ENCODE measurements at places on chromosomes 5 and 9.

GRCh38 chr5:126837906-126838539, 61.1 kb downstream of the LMNB1 start:
- DNase-seq: no peak

GRCh38 chr5:173884402-173885053, 3.6 kb upstream of the CPEB4 start:
- no peak for DNase-seq

GRCh38 chr5:133290669-133291240, 238.9 kb downstream of the HSPA4 start:
- no peak for DNase-seq

DNA sequence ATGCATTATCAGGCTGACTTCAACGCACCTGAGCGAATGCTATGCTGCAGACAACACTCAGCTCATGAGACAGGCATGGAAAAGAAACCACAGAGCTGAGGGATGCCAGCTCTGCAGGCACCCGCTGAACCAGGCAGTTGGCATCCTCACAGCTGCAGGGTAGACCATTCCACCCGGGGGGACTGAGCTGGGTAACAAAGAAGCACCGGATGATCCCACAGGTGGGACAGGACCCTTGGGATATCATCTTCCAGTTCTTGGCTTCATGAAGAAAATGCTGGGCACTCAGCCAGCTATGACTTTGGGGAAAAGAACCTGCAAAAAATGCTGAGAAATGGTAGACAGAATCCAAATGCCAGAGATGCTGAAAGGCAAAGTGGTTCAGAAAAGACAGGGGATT, 9.6 kb downstream of the EPB41L4B start:
- DNase-seq: no peak

GRCh38 chr5:135327429-135328127, 71.5 kb downstream of the MACROH2A1 start:
- no peak for DNase-seq

GRCh38 chr9:136048560-136049411, 46.3 kb downstream of the NACC2 start:
- no peak for DNase-seq

DNA sequence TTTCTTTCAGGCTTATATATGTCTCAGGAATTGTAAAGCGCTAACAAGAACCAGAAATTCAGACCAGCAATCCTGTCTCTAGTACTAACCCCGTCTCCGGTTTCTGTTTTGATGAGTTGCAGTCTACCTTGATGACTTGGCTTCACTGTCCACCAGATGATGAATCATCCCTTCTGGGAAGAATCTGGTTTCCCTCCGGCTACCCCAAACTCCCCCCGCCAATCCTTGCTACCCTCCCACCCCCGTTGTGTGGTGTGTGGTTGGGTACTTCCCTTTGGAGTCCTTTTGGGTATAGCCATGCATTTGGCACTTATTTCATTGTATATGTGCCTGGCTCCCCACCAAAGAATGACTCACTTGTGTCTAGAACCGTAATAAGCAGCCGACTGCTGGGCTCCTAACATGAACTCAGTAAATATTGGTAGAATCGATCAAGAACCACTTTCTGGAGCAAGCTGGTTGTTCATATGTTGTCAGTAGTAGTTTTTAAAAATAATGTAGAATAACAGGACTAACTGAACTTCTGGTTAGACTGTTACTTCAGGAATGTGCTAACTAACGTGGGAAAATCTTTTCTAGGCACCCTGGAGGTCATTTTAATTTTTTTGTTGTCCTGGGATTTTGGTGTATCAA, 8.3 kb upstream of the TGFBI start:
- peak; percentile 89 for DNase-seq

- DNase-seq: no peak
These were observed 22.7 kb downstream of the JADE2 start for GRCh38 chr5:134547999-134548658.

DNA sequence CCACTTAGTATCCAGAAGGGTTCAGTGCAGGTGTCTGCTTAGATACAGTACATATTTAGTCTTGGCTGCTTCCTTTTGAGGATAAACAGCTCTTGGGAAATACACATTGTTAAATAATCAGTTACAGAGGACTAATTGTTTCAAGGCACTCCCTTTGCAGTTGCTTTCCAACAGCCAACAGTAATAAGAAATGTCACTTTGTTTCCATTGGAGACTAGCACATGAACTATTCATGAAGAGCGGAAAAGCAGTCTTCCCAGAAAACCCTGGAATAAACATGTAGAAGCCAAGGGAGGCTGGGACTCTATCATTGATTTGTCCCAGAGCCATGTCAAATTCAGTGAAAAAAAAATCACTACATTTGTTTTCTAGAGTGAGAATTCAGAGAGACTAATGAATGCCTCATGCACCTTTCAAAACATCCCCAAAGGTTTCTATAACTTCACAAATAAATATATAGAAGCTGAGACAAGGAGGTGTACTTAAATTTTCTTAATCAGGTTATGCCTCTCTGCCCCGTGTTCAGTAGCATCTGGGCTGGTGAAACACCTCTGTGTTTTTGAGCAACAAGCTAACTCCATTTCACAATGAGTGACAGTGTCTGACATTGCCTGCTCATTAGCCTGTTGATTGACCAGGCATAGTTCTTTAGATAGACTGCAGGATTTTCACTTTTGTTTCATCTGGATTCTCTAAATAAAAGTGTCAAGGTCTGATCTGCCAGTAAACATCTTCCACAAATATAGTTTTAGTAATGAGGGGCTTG, 271.5 kb downstream of the ARRDC3 start:
- peak; percentile 36 for DNase-seq

DNA sequence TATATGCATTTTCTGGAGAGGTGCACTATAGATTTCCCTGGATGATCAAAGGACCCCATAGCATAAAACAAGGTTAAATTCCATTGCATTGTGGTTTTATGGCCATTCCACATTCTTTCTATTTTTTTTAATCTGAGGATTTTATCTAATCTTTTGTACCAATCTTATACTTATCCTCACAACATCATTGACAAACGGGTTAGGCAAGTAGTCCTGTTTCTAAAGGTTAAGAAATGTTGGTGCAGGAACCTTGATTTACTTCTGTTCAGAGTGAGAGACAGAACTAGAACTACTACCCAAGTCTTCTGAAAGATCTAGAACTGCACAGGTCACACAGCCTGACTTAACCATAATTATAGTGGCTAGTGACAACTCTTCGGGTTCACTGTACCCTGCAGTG, 5.7 kb upstream of the DAB2 start:
- DNase-seq: no peak

- peak; percentile 68 for DNase-seq
These were observed 780 bp downstream of the RNU6ATAC start for GRCh38 chr9:134163371-134164196.

DNA sequence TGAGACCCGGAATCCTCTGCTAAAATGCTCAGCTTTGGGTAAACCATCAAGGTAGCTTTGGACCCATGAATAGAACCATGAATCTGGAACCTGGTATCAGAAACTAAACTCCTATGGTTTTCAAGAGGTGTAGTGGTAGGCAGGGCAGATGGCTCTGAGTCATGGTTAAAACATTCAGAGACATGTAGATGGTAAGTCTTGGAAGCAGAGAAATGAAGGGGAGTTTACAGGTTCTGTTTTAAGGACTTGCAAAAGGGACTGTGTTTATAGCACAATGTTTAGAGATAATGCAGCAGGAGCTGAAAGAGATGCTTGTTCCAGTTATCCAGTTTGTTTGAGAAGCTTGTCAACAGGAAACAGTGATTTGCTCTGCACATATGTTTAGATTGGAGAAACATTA, 36.0 kb upstream of the FBN2 start:
- no peak for DNase-seq

DNA sequence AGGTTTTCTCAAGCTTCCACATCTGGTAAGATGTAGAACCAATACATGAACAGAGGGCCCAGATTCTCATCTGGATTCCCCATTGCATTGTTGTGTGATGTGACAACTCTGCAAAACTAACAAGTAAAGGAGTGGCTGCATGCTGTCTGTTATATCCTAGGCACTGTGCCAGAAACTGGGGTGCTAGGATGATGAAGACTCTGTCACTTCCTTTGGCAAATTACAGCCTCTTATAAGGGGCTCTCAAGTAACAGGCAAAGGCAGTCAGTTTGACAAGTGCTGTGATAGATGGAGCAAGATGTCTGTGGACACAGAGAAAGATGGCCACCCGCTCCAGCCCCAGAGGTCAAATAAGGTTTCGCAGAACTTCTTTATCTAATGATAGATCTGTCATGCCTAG, 115.7 kb downstream of the PAPPA start:
- no peak for DNase-seq

DNA sequence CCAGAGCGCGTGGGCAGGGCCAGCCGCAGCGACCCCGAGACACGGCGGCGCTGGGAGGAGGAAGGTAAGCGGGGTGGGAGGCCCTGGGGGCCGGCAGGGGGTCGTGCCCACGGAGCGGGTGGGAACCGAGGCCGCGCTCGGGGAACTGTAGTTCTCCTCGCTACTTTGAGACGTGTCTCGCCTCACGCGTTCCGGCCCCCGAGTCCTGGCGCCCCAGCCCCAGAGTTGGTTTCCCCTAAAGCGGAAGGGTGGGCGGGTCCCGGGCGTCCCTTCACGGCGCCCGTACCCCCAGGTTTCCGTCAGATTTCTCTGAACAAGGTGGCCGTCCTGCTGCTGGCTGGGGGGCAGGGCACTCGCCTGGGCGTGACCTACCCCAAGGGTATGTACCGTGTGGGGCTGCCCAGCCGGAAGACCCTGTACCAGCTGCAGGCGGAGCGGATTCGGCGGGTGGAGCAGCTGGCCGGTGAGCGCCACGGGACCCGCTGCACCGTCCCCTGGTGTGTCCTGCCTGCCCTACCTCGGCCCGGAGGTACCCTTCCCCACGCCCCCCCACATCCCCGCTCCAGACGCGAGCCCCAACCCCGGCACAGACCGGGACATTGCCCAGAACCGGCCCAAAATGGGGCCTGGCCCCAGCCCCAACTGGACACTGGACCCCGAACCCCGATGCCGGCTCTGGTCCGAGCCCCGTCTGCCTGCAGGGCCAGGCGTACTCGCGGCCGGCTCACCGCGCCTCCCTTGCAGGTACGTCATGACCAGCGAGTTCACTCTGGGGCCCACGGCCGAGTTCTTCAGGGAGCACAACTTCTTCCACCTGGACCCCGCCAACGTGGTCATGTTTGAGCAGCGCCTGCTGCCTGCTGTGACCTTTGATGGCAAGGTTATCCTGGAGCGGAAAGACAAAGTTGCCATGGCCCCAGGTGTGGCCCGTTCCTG, 709 bp downstream of the UAP1L1 start:
- DNase-seq: peak; percentile 30

DNA sequence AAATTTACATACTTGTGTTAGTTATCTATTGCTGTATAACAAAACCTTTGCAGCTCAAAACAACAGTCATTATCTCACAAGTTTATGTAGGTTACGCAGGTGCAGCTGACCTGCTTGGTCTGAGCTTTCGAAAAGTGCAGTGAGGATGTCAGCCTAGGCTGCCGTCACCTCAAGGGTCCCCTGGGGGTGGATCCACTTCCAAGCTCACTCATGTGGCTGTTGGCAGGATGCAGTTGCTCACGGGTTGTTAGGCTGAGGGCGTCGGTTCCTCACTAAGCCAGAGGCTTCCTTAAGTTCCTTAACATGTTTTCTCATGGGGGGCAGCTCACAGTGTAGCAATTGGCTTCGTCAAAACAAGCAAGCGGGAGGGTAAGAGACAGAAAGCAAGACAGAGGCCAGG, 139.8 kb downstream of the DOCK8 start:
- peak; percentile 28 for DNase-seq

GRCh38 chr5:168706655-168707069, 127.5 kb upstream of the PANK3 start:
- DNase-seq: peak; percentile 24

DNA sequence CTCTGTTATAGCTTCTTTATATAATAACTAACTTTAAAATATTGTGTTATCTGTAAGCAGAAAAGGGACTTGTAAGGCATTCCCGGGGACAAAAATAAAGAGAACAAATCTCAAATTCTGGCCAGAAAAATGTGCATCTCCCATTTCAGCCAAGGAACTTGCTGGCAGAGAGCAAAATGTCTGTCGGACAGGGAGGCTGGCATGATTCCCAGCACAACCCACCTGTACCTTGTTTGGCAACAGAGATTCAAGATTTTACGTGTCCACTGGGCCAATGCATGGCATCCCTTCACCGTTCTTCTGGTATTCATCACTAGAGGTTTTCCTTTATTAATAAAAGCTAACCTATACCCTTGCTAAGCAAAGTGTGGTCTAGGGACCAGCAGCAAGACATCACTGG, 566.6 kb downstream of the PSAT1 start:
- DNase-seq: no peak

DNA sequence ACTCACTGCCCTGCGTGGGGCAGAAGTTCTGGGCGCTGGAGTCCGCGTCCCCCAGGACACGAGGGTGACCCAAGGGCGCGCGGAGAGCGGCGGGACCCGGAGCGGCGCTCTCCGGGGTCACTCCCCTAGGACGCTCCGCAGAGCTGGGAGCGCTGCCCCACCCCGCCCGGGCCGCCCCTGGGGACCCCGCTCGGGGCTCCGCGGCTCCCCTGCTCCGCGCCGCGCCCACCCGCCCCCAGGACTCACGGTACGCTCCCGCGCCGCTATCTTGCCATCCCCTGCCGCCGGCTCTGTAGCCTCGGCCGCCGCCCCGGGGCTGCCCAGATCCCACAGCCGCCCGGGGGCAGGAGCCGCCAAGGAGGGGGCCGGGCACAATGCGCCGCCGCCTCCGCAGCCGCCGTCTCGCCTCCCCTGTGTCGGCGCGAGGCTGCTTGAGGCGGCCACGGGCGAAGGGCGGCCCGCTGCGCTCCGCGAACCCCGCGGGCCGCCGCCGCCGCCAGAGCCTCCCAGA, 303 bp downstream of the LIFR start:
- DNase-seq: peak; percentile 3

- no peak for DNase-seq
These were observed 73.9 kb downstream of the FOXD1 start for GRCh38 chr5:73374520-73375190.

DNA sequence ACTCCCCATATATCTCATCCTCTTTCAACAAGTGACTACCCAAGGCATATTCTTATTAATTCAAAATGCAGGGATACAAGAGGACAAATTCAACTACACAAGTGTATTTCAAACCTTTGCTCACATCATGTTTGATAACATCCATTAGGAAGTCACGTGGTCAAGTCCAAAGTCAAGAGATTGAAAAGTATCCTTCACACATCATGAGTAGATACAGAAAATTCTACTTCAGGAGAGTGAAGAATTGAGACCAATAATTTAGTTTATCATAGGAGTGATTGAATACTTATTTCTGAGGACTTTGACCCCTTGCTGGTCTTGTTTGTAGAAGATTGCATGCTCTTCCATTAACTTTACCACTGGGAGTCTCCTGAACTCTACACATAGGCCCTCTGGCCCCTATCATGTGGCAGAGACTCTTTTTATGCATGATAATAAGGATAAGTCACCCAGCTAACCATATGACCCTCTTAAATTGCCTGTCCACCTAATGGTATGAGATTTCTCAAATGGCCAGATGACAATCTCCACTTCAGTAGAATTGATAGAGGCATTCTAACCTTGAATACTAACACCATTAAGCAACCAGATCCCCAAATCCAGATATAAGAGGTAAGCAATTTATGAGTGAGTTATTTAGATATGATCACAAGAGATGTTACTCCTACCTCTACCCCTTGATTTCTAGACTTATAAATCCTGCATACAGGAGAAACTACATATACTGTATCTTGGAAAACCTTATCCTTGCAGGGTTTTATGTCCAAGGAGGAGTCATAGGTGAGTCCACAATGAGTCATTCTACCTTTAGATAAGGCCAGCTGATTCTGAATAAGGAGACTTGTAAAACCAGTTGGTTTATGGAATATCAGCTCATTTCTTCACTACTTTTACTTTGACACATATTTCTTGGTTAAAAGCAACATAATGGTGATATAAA, 26.6 kb upstream of the SLC46A2 start:
- no peak for DNase-seq

- DNase-seq: peak; percentile 68
These were observed 963 bp upstream of the CAST start for GRCh38 chr5:96660971-96661854.

- DNase-seq: peak; percentile 87
These were observed 2.1 kb upstream of the MLLT3 start for GRCh38 chr9:20624201-20625002.

Measured in suppressor macrophage (primary cell).